NCI-H2081 treated with DMSO at 0.1 percent for 48 hours (cell line): ENCODE measurements at places on chromosomes 3 and 15.

DNA sequence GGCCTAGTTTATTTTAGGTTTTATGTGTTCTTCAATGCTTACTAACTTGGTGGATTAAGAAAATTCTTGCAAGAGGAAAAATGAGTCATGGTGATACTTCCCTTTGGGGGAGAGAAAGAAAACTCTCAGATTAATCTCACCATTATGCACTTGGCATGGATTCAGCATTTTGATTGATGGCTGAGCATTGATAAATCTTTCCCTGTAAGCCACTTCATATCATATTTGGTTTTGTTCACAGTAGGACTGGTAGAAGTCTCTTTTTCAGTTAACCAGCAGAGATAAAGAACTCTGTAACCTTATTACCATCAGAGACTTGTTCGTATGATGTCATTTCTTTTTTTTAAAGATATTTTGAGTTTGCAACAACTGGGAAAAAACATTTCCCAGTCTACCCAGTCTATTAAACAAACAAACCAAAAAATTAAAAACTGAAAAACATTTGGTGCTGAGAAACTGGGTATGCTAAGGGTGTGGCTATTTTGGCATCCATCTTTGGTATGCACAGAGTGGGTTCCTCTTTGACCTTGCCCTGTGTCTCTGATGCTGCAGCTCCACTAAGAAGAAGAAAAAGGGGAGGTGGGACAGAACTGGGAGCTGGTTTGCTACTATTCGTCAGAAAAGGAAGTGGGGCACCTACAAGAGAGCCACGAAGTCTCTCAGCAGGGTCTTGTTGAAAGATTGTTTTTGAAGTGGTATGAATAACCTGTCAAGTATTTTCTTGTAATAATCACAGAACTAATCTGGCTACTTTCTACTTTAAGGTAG, 17.2 kb downstream of the TMOD3 start:
- DNase-seq, result no peak

- no peak for DNase-seq
Observed at GRCh38 chr3:15276028-15276724, 56.2 kb downstream of the SH3BP5 start.

DNA sequence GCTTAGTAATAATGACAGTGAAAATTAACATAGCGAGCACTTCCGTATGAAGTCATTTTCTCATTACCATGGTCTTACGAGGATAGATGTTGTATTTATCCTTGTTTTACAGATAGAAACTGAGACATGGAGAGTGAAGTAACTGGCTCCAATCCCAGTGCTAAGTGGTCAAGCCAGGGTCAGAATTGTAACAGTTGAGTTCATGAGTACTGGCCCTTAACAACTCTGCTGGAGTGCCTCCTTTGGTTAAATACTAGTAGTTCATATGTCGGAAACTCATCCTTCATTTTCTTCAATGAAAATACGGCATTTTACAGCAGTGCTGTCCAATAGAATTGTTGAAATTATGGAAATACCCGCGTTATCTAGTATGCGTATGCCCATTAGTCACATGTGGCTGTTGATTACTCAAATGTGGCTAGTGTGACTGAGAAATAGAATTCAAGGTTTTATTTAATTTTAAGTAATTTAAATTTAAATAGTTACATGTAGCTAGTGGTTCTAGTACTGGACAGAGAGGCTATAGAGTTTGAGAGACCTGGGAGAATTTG, 32.5 kb downstream of the FNDC3B start:
- no peak for DNase-seq

GRCh38 chr3:90241481-90241880, 1134.1 kb downstream of the EPHA3 start:
- no peak for DNase-seq

DNA sequence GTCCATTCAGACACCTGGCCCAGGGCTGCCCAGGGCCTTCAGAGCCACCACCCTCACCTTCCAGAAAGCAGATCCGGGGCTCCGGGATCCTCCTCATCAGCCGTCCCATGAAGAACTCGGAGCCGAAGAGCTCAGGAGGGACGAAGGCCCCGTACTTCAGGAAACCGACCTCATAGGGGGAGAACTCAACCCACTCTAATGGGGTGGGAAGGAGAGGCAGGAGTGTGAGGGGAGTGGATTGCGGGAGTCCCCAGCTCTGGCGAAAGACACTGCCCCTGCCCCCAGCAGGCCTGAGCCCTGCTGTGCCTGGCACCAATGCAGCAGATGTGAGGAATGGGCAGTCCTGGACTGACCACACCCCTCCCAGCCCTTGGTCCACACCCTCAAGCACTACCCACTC, 22.6 kb downstream of the PLA2G4D start:
- DNase-seq, result no peak

- DNase-seq, result no peak
Observed at GRCh38 chr15:29813009-29813408, 9.3 kb downstream of the TJP1 start.

GRCh38 chr3:71063773-71064290, 519.7 kb downstream of the FOXP1 start:
- DNase-seq, result no peak

GRCh38 chr3:143991713-143992112, 20.1 kb downstream of the DIPK2A start:
- DNase-seq, result no peak

DNA sequence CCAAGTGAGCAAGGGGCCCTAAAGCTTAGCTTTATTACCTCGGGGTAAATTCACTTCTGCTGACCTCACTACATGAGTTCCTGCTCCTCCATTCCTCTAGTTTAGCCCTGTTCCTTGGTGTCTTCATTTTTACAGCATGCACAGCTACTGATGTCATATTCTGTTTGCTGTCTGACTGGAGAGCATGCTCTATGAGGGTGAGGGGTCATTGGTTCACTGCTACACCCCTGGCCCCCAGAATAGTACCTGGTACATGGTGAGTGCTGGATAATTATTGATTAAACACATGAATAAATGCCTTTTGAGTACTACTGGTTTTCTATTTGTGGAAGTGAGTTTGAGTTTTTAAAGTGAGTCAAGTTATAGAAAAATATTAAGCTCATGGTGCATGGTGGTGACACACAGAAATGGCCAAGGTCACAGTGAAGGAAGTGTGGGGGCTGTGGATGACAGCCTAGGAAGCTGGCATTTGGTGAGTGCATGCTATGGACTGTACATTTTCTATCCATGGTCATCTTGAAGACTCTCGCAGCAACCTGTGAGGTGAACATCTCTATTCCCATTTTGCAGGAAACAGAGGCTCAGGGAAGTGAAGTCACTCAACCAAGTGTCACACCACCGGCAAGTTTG, 34.0 kb downstream of the RPLP1 start:
- no peak for DNase-seq

DNA sequence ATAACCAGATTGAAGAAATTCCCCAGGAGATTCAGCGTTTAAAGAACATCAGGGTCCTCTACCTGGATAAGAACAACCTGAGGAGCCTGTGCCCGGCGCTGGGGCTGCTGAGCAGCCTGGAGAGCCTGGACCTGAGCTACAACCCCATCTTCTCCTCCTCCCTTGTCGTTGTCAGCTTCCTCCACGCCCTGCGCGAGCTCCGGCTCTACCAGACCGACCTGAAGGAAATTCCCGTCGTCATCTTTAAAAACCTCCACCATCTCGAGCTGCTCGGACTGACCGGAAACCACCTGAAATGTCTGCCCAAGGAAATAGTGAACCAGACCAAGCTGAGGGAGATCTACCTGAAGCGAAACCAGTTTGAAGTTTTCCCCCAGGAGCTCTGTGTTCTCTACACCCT, 9.4 kb upstream of the LRRC34 start:
- no peak for DNase-seq

- DNase-seq, result no peak
Observed at GRCh38 chr3:122727766-122728165, 47.1 kb downstream of the PARP14 start.

- no peak for DNase-seq
Observed at GRCh38 chr3:69774029-69774428, 34.8 kb downstream of the MITF start.

- DNase-seq, result no peak
Observed at GRCh38 chr15:78840661-78841375, 29.6 kb upstream of the ADAMTS7 start.

DNA sequence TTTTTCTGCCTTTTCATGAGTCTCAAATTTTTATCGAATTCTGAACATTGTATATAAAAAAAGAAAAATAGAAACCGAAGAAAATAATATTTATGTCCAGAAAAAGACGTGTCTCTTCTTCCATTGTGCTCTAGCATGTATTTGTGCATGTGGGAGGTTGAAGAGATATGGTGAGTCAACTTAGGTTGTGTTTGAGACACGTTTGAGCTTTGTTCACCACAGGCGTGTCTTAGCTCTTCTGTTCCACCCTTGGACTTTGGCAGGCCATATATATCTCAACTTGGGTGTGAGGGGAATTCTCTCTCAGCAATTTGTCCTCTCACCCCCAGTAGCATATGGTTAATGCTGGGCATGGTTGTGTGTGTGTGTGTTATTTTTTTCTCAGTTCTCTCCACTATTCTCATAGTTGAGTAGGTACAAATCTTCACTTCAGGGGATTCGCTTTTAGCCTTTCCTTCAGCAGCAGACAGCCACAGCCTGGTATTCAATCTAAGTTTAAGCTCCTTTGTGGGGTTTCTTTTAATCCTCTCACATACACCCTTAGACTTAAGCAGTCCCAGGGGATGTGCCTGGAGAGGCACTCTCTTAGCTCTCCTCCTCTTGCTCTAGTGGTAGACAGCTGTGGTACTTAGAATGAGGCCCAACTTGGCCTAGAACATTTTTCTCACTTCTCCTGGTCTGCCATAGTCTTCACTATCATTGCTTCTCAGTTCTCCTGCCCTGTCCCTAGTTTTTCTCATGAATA, 286.5 kb upstream of the RBMS3 start:
- DNase-seq, result no peak

- DNase-seq, result peak; percentile 61
Observed at GRCh38 chr3:184145111-184145524, 10.0 kb downstream of the EIF2B5 start.
